ENCODE measurements at places on chromosomes 5 and 9.

GRCh38 chr5:146342882-146343865 lies 4.5 kb downstream of the POU4F3 start:
- DNase-seq: no peak

- no peak for DNase-seq
Observed at GRCh38 chr9:134987906-134988700, 70.4 kb upstream of the FCN1 start.

GRCh38 chr5:72281764-72282499 lies 38.1 kb downstream of the MRPS27 start:
- no peak for DNase-seq

GRCh38 chr5:140883373-140883772 lies 1.4 kb downstream of the PCDHA13 start:
- DNase-seq: no peak

- DNase-seq: no peak
Observed at GRCh38 chr9:132881826-132882225, 3.1 kb downstream of the SPACA9 start.

DNA sequence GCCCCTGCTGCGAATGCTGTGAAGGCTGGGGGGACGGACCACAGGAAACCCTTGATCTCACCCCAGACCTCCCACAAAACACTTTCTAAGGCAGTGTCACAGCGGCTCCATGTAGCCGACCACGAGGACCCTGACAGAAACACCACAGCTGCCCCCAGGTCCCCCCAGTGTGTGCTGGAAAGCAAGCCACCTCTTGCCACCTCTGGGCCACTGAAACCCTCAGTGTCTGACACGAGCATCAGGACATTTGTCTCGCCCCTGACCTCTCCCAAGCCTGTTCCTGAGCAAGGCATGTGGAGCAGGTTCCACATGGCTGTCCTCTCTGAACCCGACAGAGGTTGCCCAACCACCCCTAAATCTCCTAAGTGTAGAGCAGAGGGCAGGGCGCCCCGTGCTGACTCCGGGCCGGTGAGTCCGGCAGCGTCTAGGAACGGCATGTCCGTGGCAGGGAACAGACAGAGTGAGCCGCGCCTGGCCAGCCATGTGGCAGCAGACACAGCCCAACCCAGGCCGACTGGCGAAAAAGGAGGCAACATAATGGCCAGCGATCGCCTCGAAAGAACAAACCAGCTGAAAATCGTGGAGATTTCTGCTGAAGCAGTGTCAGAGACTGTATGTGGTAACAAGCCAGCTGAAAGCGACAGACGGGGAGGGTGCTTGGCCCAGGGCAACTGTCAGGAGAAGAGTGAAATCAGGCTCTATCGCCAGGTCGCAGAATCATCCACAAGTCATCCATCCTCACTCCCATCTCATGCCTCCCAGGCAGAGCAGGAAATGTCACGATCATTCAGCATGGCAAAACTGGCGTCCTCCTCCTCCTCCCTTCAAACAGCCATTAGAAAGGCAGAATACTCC lies 84.7 kb downstream of the GOLPH3 start:
- no peak for DNase-seq

- peak; percentile 12 for DNase-seq
Observed at GRCh38 chr5:16666883-16667398, 50.1 kb upstream of the RETREG1 start.
